Kidney capillary endothelial cell (primary cell): ENCODE measurements at places on chromosomes 4 and X.

- DNase-seq = peak; percentile 30
Measured at GRCh38 chr4:11765849-11766453, 337.3 kb upstream of the HS3ST1 start.

DNA sequence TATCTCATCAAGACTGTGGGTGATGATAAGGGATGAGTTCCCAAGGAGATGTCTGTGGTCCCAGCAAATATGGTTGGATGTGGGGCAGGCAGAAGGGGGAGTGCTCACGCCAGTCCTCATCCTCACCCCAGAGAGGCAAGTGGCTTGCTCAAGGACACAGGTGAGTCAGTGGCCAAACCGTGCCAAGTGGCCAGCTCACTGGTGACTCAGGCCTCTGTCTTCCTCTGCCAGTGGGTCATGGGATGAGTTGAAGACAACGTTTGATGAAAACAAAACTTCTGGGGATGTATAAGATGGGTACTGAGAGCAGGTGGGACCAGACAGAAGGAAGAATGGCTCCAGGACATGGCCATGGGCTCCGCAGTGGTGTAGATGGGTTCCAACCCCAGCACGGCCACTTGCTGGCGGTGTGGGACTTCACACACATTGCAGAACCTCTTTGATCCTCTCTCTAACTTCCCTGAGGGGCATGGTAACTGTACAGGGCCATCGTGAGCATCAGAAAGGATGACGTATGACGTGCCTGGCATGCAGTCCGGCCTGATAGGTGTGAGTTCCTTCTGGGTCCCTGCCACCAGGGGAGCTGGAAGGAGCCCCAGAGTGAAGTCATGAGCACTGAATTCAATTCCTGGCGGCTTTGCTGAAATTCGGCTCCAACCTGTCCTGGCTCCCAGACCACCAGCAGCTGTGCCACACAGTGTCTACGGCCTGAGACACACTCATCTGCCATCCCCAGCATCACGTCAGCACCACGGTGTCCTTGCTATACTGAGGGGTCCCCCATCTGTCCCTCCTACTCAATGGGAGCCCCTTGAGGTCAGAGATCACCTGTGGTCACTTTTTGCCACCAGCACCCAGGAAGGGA lies 41.3 kb upstream of the GPR78 start:
- DNase-seq = peak; percentile 22

- no peak for DNase-seq
Measured at GRCh38 chr4:86007042-86007441, 352.8 kb downstream of the MAPK10 start.

- DNase-seq = no peak
Measured at GRCh38 chrX:124263743-124264142, 68.7 kb upstream of the TEX13D start.

DNA sequence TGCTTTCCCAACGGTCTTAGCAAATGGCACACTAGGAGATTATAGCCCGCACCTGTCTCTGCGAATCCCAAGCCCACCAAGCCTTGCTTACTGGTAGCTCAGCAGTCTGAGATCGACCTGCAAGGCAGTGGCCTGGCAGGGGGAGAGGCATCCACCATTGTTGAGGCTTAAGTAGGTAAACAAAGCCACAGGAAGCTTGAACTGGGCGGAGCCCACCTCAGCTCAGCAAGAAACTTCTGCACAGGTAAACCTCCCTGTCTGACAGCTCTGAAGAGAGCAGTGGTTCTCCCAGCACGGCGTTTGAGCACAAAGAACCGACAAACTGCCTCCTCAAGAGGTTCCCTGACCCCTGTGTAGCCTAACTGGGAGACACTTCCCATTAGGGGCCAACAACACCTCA lies 42.8 kb downstream of the BRWD3 start:
- DNase-seq = no peak

DNA sequence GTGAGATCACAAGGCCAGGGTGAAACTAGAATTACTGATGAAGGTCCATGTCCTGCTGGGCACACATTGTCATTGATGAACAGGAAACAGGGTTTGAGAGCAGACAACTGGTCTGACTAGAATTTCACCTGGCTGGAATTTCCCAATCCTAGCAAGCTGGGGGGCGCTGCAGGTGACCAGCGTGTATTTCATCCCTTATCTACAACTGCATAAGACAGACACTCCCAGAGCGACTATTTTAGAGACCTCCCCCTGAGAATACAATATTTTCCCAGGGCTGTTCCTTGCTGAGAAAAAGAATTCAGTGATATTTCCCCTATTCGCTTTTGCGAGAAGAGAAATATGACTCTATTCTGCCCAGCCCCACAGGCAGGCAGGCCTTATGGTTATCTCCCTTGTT lies 432.6 kb upstream of the GALNT7 start:
- DNase-seq = no peak

DNA sequence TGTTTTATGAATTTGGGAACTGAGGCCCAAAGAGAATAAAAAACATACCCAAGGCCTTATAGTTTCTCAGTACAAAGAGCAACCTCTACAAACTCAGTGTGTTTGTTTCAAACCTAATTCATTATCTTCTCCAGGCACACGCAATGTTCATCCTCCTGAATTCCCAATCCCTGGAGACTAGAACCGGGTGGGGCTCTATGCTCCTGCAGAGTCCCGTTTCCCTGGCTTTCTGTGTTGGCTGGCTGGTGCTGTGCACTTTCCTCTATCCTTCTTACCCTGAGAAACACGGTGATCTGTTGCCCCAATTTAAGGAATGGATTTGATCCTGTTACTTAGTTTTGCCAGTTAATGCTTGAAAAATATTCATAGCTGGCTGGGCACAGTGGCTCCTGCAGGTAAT lies 63.9 kb downstream of the FGFBP1 start:
- DNase-seq = no peak

- no peak for DNase-seq
Measured at GRCh38 chrX:139647597-139647996, 60.4 kb downstream of the MCF2 start.

GRCh38 chrX:14095702-14096101 lies 66.0 kb upstream of the GEMIN8 start:
- DNase-seq = peak; percentile 33

DNA sequence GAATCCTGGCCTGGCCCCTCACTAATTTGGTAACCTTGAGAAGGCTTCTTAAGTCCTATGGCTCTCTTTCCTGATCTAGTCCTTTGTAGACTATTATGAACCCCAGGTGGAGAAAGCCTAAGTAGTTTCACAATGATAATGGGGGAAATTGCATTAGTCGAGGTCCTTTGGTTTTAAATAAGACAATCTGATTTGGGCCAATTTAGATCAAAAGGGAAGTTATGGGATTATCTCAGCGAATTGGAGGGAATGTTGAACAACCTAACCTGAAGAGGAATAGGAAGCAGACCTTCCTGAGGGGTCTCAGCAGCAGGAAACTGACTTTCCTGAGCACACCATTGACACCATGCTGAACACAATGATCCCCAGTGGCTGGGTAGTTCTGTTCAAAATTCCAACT lies 331.5 kb downstream of the PRDM5 start:
- DNase-seq = no peak

DNA sequence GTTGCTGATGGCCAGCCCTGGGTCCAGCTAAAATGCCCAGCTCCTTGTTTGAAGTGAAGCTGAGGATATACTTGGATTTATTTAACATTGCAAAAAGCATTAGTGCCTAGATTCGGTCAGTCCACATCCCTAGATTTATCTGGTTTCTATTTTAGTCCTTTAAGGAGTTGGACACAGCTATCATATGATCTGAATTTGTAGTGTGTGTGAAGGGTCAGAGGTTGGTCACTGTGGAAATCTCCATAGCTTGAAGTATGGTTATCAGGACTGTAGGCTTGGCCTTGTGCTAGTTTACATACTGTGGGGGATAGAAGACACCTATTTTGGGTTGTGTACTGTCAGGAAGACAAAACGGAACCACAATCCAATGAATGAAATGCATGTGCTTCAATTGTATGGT lies 28.8 kb downstream of the NLGN3 start:
- DNase-seq = no peak

DNA sequence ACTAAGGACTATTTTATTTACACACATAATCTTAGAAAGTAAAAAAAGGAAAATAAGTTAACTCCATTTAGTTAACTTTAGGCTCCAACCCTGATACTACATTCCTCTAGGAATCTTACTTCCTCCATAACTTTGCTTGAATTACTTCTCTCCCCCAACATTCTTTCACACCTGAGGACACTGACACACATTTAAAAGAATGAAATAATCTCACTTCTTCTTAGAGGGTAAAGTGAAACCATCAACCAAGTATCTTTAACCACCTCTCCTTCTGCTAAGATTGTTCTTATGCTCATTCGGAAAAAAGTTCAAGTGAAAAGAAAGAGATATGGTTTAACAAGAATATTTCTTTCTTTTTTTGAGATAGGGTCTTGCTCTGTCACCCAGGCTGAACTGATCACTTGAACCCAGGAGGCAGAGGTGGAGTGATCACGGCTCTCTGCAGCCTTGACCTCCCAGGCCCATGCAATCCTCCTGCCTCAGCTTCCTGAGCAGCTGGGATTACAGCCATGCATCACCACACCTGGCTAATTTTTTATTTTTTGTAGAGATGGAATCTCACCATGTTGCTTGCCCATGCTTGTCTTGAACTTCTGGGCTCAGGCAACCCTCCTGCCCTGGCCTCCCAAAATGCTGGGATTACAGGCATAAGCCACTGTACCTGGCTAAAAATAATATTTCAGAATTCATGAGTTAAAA lies 28.5 kb downstream of the SLC25A4 start:
- DNase-seq = no peak

DNA sequence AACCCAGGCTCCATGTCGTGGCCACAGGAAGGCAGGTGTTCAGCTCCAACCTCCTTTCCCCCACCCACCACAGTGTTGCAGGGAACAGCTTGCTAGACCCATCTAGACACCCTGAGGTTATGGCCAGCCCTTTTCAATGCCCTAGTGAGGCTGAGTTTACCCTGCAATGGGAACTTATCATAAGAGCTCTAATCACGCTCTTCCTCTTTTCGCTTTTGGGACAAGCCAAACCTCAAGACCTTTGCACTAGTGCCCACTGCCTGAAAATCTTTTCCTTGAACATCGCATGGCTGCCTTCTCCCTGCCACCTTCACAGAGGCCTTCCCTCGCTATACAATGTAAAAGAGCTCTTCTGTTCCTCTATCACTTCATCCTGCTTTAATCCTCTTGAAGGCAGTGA lies 2.4 kb upstream of the FGFBP2 start:
- DNase-seq = no peak

DNA sequence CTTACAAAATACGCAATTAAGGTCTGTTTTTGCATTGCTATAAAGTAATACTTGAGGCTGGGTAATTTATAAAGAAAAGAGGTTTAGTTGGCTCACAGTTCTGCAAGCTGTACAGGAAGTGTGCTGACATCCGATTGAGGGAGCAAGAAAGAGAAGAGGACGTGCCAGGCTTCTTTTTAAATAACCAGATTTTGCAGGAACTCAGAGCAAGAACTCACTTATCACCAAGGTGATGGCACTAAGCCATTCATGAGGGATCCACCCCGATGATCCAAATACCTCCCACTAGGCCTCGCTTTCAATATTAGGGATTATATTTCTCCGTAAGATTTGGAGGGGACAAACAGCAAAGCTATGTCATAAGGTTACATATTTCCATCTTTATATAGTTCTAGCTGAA lies 456.7 kb downstream of the GLUD2 start:
- DNase-seq = no peak

DNA sequence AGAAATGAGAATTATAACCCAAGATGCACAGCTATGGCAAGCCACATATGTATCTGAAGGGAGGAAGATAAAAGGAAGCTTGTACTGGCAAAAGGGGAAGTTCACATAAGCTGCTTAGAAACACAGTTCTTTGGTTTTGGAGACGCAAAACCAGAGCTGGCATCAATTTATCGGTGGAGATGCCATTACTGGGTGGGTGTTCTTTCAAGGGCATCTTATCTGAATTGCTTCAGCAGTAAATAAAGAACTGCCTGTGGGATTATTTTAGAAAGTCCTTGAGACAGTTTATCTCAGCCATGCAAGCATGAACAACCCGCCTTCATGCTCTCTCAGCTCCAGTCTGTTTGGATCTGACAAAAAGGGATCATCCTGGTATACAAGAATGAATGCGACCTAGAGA lies 60.8 kb downstream of the DDX60 start:
- no peak for DNase-seq

- DNase-seq = no peak
Measured at GRCh38 chr4:85675076-85676049, 200.4 kb downstream of the ARHGAP24 start.

- no peak for DNase-seq
Measured at GRCh38 chr4:38523524-38524448, 140.2 kb upstream of the KLF3 start.

GRCh38 chr4:1290165-1290977 lies 680 bp downstream of the MAEA start:
- DNase-seq = no peak

- DNase-seq = no peak
Measured at GRCh38 chrX:105173071-105173470, 47.4 kb downstream of the TEX13A start.

DNA sequence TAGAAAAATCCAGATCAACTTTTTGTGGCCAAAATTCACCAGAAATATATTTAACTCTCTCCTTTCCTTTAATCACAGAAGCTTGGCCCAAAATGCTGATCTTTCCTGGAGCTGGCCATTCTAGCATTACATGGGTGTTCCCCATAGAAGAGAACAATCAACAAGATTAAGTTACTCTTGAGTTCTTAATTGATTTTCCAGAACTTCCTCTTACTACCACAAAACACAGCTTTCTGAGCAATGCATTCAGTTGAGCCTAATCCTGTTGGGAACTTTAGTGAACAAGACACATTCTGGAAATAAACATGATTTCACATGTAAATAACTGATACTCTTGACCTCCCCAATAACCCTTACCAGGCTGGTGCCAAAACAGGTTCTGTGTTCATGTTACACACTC lies 45.4 kb upstream of the STIM2 start:
- no peak for DNase-seq

GRCh38 chr4:67030636-67031035 lies 514.7 kb downstream of the CENPC start:
- no peak for DNase-seq

DNA sequence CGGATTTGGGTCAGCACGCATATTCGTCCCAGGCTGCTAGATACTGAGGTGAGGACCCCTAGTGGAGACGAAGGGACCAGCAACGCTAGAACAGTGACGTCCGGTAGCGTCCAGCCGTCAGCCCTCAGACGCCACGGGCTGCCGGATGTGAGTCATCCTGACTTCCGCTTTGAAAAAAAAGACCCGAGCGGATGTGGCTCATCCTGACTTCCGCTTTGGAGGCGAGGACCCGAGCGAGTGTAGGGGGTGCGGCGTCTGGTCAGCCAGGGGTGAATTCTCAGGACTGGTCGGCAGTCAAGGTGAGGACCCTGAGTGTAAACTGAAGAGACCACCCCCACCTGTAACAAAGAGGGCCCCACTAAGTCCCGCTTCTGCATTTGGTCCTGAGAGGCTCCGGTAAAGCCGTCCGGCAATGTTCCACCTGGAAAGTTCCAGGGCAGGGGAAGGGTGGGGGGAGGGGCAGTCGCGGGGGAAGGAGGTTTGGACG lies at the start of gene MAGEB2:
MAGEB2 (plus strand) TSS at position 207 of the 487 bp plus-strand sequence. CDS start 3,018 bp downstream, outside the sequence.
- DNase-seq = no peak

GRCh38 chr4:57282933-57283310 lies 172.7 kb upstream of the IGFBP7 start:
- DNase-seq = no peak

GRCh38 chr4:124181039-124181438 lies 531.5 kb downstream of the ANKRD50 start:
- no peak for DNase-seq
